NCI-H510A treated with DMSO at 0.1 percent for 48 hours (cell line): ENCODE measurements at places on chromosomes 3 and 15.

DNA sequence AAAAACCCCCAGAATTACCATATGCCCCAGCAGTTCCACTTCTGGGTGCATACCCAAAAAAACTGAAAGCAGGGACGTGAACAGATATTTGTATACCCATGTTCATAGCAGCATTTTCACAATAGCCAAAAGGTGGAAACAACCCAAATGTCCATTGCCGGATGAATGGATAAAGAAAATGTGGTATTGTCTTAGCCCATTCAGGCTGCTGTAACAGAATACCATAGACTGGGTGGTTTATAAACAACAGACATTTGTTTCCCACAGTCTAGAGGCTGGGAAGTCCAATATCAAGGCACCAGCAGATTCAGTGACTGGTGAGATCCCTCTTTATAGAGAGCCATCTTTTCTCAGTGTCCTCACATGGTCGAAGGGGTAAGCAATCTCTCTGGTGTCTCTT, 182.1 kb upstream of the ANKRD28 start:
- DNase-seq = no peak

- DNase-seq = no peak
Observed at GRCh38 chr3:172678068-172678467, 32.8 kb downstream of the NCEH1 start.

GRCh38 chr3:150605998-150606641, 3.0 kb downstream of the SELENOT start:
- no peak for DNase-seq

GRCh38 chr15:58070801-58071418, 5.4 kb upstream of the ALDH1A2 start:
- peak; percentile 44 for DNase-seq
